ENCODE measurements at places on chromosomes 6 and 20.
A peak's percentile ranks its signal among the peaks of the same experiment; 100 is the strongest.

DNA sequence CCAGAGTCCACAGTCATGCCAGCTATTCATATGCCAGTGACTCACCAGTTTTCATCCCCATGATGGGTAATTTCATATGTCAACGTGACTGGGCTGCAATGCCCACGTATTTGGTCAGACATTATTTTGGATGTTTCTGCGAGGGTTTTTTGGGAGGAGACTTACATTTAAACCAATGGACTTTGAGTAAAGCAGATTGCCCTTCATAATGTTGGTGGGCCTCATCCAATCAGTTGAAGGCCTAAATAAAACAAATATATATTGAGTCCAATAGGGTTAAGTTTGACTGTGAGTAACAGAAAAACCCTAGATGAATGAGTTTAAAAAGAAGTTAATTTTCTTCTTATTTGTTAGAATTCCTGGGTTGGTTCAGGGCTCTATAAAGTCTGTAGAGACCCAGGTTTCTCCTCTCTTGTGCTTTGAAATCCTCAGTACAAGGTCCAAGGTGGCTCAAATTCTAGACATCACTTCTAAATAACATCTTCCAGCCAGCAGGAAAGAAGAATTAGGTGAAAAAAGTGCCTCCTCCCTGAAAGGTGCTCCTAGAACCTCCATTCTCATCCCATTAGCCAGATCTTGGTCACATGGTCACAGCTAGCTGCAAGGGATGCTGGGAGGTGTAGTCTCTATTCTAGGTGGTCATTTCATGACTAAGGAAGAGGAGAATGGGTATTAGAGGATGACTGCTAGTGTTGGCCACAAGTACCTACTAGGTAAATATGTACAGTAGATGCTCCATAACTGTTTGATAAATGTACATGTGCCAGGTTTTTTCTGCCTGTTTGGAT, 16.7 kb upstream of the NEDD9 start:
- DNase-seq = no peak

GRCh38 chr20:43751167-43752050, 24.6 kb upstream of the GTSF1L start:
- DNase-seq = peak; percentile 84

DNA sequence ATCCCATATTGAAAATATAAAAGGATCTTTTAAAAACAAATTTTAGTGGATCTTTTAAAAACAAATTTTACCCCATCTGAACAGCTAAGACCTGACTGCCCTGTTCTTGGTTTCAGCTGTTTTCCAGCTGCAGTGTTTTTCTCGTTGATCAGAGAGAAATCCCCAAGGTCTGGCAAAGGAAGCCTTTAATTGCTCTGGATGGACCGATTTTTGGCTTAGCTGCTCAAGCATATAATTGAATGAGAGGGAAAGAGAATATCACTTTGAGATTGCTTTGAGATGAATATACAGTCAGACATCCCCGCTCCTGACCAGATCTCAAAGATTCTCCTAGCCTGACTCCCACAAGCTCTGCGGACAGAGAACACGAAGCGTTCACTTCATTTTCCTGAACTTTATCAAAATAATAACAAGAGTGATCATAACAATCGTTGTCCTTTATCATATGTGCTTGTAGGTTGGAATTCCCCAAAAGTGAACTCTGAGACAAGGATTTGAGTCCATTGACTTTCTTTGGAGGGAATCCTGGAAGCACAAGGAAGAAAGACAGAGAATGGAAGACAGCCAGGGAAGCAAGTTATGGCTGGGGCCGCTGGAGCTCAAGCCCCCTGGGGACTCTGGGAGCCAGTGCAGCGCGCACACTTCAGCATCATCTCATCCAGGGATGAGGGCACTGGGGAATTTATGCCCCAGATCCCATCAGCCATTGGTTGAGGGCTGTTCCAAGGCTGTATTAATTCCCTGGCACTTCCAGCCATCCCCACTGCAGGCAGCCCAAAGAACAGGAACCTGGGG, 101.3 kb downstream of the SNX5 start:
- DNase-seq = no peak

DNA sequence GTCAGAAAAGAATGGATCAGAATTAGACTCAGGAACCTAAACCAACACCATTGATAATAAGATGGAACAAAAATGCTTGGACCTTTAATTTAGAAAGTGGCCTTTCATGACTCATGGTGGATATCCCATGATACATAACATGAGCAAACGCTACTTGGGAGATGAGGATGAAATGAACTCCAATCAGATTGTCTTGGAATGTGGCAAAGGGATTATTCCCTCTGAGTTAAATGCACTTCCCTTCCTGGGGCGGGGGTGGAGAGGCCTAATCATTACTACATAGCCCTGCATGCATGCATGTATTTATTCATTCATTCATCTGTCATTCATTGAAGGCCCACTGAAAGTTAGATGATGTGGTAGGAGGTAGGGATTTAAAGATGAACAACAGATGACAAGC, 174.0 kb downstream of the AIG1 start:
- DNase-seq = no peak

DNA sequence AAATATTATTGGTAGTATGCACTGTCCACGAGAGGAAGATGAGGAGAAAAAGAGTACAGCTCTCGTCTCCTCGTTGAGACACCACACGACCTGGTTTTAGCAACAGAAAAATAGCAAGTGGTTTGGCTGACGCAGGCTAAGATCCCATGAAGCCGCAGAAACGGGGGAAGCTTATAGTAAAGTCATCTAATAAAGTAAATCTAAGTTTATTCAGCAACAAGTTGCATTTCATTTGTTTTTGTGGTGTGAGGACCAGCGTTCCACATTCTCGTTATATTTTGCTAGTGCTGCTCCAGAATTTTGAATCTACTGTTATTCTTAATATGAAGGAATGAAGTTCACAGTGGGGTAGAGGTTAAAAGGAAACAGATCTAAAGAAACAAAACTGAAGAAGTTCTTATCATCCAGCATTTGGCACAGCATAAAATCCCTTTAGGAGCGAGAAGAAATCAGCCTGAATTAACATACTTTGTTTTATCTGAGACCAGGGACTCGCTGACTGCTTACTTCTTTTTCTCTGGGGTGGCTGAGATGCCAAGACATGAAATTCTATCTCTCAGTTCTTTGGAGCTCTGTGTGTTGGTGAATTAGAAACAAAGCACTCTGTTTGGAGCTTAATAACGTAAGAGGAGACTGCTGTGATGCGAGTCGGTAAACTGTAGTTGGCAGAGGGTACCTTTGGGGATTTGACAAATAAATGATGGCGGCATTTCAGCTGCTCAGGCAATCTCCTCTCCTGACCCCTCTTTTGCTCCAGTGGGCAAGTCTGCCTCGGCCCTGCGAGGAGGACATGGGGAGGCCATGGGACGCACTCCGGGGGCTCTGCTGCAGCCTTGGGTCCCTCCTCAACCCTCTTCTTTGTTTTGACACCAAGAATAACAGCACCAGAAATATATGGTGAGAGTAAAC, 24.9 kb upstream of the IRF4 start:
- no peak for DNase-seq

DNA sequence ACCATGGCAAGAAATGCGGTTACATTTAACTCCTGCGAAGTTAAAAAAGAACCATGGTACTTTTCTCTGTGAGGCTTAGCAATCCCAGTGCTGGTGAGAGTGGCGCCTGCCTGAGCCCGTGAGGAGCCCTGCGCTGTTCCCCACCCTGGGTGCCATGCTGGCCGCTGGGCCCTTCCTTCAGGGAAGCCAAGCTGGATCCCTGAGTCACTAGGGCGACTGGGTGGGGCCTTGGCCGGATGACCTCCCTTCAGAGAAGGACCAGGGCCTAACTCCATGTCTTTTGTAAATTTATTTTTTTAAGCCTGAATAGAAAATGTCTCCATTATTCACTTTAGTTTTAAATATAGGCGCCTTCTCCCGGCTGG, 209.1 kb downstream of the ERMARD start:
- no peak for DNase-seq

- peak; percentile 45 for DNase-seq
Measured at GRCh38 chr20:39874049-39874893, 814.8 kb downstream of the MAFB start.

DNA sequence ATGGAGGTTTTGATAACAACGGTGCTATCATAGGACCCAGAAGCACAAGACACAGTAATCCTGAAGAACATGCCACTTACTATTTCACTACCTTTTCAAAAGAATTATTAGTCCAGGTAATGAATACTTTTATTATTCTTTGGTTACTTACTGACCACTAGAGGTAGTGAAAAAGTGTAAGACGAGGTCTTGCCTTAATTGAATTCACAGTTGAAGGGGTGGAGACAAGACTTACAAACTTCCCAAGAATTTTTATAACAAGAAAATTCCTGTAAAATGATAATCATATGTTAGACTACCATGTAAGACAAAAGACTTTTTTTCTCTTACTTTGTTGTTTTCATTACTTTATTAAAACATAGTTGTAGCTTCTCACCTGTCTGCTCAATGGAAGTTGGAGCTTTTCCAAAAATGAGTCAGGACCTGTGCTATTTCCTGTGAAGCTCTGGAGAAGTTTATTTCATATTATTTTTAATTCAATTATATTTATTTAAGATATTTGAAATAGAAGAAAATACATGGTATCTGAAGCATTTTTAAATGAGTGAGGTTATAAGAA, 52.4 kb downstream of the DOP1A start:
- no peak for DNase-seq

GRCh38 chr20:49914310-49915117, 815 bp downstream of the SPATA2 start:
- peak; percentile 27 for DNase-seq

GRCh38 chr6:132812756-132813172, 1.6 kb upstream of the RPS12 start:
- no peak for DNase-seq

GRCh38 chr20:56986931-56987720, 279.3 kb downstream of the BMP7 start:
- no peak for DNase-seq

- DNase-seq = no peak
Measured at GRCh38 chr6:114087496-114087895, 116.5 kb upstream of the HDAC2 start.

GRCh38 chr6:31621991-31622390, 1.5 kb downstream of the PRRC2A start:
- DNase-seq = no peak

DNA sequence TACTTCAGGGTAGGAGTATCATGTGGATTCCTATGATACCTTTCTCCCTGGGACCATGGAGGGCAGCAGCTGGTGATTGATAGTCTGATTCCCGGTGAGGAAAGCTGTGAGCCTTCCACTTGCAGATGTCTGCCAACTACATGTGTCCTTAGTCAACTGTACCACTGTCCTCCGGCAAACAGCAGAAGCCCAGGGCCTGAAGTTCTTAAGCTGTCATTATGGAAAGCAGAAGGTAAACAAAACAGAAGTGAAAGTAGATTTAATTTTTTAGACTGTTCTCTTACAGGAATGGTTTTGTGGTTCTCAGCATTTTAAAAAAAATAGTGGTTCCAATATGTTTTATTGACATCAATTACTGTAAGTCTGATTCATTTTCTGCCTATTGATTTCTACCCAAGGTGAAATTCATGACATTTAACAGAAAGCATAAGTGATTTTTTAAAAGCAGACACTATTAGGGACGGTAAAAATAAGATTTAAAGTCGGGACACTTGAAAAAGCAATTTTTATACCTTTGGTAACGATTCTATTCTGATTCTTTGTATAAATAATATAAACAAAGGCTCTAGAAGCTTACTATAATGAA, 36.6 kb downstream of the PTPN1 start:
- DNase-seq = peak; percentile 53

GRCh38 chr6:82843291-82843885, 222.3 kb downstream of the UBE3D start:
- no peak for DNase-seq

DNA sequence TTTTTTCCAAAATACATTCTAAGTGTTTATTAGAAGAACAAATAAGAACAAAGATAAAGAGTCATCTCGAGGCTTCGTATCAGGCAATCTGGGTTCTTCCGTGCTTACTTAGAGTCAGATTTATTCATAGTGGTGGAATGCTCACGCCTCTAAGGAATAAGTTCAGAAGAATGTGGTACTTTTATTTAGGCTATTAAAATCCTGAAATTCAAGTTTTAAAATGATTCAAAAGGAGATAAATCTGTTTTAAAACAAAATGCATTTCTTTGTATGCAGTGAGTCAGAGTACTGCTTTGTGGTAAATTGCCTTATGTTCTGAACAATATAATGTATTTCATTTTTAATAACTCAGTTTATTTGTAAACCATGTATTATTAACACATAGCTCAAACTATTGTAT, 89.1 kb downstream of the FUT9 start:
- DNase-seq = no peak

DNA sequence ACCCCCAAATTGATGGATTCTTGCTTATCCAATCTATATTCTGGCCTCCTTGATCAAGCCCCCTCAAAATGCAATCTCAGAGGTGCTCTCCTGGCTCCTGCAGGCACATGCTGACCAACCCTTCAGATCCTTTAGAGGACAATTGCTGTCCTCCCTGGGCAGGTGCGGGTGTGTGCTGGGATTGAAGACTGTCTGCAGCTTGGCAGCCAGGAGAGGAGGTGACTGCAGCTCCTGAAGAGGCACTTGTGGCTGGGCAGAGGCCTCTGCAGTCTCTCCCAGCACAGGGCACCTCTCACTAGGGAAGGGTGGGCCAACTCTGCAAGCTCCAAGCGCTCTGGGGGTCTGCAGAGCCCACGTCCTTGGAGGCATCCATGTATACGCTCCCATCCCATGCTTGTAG, 28.5 kb downstream of the SUMO4 start:
- DNase-seq = no peak

- no peak for DNase-seq
Measured at GRCh38 chr6:124517339-124517738, 444.9 kb upstream of the RNF217 start.

- no peak for DNase-seq
Measured at GRCh38 chr6:160420969-160421556, 72.9 kb downstream of the SLC22A3 start.

DNA sequence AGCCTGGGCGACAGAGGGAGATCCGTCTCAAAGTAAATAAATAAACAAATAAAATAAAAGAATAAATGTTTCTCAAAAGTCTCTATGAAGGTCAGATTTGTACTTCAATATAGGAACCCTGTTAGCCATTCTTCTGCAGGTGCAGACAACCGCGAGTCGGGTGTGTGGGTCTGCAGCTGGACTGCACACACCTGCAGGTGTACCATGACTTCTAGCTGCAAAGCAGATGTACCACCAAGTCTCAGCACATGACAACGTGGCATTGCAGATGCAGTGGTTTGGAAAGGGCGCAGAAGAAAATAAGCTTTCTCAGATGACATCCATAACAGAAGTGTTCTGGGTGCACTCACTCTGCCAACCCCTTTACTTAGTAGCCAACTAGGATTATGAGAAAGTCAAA, 239.7 kb downstream of the ATXN1 start:
- no peak for DNase-seq

DNA sequence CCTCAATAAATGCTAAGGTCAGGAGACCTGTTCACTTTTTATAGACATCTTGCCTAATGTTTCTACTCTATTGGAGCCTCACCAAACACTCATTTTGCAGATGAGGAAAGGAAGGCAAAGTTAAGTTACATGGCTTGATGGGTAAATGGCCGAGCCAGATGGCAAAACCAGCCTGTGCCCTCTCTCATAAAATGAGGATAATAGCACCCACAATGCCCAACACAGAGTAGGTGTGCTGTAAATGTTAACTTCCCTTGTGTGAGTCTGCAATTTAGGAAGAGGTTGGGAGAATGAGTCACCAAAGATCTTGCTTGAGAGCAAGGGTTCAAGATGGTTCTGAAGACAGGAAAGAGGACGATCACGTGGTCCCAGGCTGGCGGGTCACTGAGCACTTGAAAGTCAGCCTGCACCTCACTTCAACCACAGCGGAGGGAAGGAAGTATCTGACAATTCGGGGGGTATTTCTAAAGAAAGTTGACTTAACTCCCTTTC, 3.3 kb downstream of the KCNK5 start:
- DNase-seq = peak; percentile 81
